ENCODE measurements at places on chromosomes 4 and X.

- no peak for DNase-seq
These were observed 53.5 kb upstream of the SOD3 start for GRCh38 chr4:24741910-24742309.

- no peak for DNase-seq
These were observed 543.6 kb upstream of the SMIM31 start for GRCh38 chr4:164210377-164210776.

DNA sequence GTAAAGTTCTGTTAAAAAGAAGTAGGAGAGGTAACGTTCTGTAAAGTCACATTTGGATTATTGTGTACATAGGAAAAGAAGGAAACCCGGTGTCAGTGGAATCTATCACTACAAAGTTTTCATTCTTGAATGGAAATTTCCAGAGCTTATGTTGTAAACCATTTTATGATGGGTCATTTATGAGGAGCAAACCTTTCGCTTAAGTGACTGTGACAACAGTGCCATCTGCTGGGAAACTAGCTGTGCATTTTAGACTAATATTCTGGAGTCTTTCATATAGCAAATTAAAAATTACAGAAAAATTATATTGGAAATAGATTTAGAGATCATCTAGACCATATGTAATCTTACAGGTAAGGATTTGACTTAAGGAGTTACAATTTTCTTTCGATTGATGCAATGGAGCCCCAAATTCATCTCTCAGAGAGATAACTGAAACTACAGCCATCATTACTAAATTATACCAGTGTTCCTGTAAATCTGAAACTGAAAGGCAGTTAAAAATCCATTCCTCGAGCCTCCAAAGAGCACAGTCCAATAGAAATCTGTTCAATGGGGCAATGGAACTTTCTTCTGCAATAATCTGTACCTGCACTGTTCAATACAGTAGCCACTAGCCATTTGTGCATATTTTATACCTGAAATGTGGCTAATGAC, 26.9 kb downstream of the ASB9 start:
- DNase-seq, result peak; percentile 47

DNA sequence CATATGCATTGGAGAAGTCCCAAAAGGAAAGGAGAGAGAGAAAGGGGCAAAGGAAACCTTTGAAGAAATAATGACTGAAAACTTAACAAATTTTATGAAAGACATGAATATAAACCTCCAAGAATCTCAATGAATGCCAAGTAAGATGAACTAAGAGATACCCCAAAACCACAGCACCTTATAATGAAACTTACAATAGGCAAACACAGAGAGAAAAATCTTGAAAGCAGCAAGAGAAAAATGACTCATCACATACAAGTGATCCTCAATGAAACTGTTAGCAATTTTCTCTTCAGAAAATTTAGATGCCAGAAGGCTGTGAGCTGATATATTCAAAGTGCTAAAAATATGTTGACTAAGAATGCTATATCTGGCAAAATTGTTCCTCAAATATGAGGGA, 10.1 kb downstream of the SMIM10L2A start:
- DNase-seq, result no peak

DNA sequence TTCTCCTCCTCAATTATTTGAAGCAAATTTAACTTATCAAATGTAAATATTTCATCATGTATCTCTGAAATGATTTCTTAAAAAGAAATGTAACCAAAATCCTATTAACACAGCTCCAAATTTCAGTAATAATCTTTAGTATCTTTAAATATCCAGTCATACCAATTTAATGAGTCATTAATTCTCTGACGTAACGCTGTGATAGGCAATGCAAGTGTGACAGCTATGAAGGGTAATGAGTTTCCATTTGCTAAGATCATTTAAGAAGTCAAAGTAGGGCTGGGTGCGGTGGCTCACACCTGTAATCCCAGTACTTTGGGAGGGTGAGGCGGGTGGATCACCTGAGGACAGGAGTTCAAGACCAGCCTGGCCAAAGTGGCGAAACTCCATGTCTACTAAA, 15.6 kb downstream of the RPS3A start:
- DNase-seq, result no peak

- DNase-seq, result no peak
These were observed 48.6 kb upstream of the DCX start for GRCh38 chrX:111460607-111461006.

GRCh38 chrX:129953334-129953648, 29.1 kb upstream of the BCORL1 start:
- DNase-seq, result no peak

DNA sequence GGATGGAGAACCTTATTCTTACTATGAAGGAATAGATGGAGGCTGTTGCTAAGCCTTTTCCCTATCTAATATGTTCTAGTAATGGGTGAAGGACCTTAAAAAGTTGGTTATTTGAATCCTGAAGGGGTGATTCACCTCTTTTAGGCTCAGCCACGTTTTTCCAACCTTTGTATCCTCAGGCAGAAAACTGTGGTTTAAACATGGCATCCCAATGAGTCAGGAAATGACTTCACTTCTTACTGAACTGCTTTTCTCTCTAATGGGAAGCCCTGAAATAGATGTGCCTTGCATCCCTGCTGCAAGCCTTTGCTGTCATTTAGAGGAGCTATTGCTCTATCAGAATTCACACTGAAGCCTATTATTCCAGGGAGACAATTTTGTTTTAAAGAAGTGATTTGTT, 191.0 kb upstream of the ARX start:
- DNase-seq, result no peak

DNA sequence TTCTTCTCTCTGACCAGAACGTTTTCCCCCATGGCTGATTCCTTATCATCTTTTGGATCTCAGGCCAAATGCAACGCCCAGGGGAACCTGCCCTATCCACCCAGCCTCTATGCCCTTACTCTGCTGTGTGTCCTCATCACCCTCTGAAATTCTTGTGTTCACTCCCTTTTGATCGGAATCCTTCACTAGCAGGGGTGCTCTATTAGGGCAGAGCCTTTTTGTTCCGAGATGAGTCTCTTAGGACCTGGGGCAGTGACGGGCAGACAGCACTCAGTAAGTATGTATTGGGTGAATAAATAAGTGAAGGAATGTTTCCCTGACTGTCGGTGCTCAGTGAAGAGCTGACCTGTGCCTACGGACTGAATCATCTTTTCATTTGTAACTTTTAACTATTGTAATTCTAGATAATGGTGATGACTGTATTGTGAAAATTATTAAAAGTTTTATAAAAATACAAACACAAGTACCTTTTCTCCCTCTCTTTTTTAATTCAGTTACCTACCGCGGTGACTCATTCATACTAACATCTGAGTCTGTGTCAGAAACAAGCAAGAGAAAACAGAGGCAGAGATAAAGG, 4.8 kb upstream of the TENM3 start:
- no peak for DNase-seq

- DNase-seq, result no peak
These were observed 107.8 kb downstream of the TNIP2 start for GRCh38 chr4:2648159-2648814.

DNA sequence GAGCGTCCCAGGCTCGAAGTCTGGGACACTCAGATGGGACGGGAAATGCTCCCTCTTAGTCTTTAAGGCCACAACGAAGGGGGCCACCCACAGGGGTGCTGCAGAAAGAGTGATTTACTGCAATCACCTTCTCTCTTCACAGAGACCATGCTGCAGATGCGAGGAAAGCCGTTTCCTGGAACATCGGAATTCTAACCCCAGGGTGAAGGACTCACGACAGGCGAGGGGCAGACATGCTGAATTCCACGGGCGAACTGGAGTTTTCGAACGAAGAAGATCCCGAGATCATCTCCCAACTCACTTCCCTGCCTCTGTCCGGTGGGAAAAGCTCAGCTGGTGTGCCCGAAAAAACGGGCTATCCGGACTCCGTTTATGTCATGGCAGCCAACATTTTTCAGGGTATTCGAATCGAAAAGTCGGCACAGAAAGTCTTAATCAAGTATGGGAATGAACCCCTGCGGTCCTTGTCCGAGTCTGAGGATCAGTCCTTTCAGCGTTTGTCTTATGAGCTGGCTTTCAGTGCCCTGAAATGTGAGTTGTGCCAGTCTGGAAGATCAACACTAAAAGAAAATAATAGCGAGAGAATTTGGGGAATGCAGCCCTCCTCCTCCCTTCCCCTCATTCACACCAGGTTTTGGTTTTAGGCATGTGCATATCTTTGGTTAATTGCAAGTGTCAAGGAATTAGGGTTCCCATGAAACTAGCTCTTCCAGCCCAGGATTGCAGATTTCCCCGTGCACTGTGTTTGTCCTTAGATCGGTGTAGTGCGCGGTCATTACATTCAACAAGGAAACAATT, 905 bp downstream of the NSUN7 start:
- no peak for DNase-seq

GRCh38 chrX:132086672-132087071, 41.1 kb downstream of the FRMD7 start:
- DNase-seq, result no peak

GRCh38 chr4:129355031-129355430, 259.1 kb downstream of the C4orf33 start:
- no peak for DNase-seq

DNA sequence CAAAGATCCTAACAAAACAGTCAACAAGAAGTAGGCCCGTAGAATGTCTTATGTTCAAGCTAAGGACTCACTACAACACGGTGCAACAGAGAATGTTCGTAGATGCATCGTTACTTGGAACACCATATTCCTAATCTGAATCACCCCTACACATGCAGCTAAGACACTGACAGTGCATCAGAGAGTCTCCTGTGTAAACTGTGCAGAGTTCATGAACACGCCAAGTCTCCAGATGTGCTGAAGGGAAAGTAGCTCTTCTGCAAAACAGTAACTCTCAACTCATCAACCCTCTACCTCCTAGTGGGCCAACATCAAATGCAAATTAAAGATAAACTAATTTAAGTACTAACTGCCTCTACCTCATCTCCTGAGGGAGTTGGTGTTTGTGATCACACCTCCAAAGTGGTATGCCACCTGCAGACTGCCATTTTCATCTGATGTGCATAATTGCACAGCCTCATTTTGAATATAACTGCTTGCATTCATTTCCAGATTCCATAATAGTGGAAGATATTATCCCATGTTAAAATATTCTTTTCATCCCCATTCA, 73.5 kb downstream of the MOSPD2 start:
- no peak for DNase-seq

- no peak for DNase-seq
These were observed 225.8 kb downstream of the STK32B start for GRCh38 chr4:5277079-5277478.

Data from CD4-positive, alpha-beta T cell treated with Interleukin-4 for 4 hours (primary cell).